ENCODE measurements at places on chromosomes 7 and 10.

DNA sequence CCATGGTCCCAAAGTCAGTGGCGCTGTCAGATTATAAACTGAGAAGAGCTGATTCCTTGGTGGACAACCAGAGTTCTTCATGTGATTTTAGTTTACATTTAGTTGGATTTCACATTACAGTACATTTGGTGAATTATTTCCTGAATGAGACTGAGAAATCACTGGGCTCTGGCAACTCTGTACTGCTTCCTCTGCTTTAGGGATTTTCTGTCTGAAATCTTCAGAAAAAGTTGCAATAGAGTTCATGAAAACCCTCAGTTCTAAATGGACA, 242.6 kb downstream of the BICC1 start:
- DNase-seq = no peak

DNA sequence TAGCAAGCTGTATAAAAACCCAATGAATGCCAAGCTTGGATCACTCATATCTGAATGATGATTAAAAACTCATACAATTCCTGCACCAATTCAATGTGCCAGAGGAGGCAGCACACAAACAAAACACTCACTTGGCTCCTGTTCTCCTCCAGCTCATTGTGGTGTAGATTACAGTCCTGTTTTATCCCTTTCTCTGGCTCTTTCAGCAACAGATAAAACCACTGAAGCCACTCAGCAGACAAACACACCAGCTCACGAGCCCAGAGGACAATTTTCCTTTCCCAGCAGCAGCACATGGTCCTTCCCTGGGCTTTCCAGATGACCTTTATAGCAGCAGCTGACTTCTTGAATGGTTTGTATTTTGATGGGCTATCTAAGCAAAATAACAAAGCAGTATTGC, 107.3 kb upstream of the STARD3NL start:
- no peak for DNase-seq

- no peak for DNase-seq
Measured at GRCh38 chr10:78212786-78213175, 179.1 kb downstream of the RPS24 start.

DNA sequence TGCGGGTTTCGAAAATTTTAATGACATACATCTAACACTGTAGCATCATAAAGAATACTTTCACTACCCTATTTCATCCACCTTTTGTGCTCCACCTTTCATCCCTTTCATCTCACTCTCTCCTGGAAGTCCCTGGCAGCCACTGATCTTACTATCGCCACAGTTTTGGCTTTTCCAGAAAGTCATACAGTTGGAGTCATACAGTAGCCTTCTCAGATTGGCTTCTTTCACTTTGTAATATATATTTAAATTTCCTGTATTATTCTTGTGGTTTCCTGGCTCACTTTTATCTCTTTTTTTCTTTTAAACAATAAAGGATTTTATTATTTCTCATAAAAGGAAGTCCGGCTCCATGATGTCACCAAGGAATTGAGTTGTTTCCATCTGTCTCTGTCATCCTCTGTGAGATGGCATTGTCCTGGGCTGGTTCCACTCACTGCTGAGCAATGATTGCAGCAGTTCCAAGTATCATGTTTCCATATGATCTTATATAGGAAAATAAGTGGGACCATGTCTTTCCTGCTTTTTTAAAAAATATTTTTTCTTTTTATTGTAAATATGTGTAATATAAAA, 626.3 kb downstream of the POM121L12 start:
- no peak for DNase-seq

DNA sequence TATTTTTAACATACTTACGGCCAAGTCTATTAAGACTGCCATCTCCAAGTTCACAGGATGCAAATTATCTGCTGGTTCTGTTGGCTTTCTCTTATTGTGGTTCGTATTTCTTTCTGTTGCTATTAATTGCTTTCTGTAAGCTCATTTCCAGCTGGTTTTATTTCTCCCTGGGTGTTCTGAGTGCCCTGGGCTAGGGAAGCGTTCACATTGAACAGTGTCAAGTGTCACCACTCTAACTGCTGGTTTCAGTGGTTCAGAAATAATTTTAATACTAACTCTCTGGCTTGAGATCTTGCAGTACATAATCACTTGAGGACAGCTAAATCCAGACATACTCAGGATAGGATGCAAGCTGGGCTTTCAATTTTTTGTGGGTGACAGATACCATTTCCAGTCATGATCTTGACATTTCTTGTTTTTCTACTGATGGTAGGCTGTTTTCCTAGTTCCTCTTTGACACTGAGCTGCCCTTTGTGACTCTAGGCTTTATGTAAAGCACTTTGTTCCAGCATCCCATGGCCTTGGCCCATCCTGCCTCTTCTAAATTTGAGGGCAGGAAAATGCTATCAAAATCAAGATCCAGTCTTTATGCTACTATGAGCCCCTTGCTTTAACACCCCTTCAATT, 117.6 kb downstream of the SNX13 start:
- no peak for DNase-seq

DNA sequence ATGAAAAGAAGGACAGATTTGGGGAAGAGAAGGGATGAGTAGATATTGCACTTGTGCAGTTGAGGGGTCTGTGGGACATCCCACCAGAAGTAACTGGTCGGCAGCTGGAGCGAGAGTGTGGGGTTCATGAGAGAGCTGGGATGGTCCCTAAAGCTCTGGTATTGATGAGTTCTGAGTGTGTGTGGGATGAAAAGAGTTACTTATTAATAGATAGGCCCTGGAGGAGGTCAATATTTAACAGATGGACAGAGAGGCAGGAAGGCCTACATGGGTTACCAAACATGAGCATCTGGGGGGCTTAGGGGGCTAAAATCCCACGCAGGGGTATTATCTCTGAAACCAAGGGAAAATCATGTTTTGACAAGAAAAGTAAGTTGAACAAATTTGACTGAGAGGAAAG, 95.7 kb upstream of the SFMBT2 start:
- DNase-seq = no peak

DNA sequence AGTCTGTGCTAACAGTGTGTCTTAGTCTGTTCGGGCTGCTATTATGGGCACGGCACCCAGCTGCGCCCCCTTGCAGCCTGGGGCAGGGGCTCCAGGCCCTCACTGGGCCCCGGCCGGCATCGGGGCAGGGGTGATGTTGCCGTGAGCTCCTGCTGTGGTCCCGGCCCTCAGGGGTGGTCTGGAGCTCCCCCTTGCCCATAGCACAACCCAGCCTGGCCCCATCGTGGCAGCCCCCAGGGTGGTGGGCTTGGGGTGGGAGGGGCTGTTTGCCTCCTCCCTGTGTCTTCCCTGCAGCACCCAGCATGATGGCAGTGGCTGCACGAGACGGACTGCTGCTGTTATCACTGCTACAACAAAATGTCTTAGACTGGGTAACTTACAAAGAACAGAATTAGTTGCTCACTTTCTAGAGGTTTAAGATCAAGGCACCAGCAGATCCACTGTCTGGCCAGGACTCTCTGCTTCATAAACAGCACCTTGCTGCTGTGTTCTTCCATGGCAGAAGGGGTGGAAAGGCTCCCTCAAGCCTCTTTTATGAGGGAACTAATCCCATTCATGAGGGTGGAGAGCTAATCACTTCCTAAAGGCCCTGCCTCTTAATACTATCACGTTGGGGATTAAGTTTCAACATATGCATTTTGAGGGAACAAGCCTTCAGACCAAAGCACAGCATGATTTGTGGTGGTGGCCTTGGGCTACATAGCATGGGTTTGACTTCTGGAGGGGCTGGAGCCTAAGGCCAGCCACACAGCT, 149.5 kb downstream of the SEC23IP start:
- no peak for DNase-seq

- no peak for DNase-seq
Measured at GRCh38 chr10:73134727-73135126, 24.5 kb downstream of the NUDT13 start.

- DNase-seq = no peak
Measured at GRCh38 chr7:125412890-125413665, 483.5 kb upstream of the POT1 start.

GRCh38 chr10:102815790-102816549, 21.2 kb downstream of the CYP17A1 start:
- DNase-seq = no peak

GRCh38 chr10:1440897-1441296, 296.4 kb downstream of the ADARB2 start:
- DNase-seq = no peak

- DNase-seq = peak; percentile 28
Measured at GRCh38 chr7:123916240-123916724, 8.8 kb upstream of the SPAM1 start.

GRCh38 chr10:7397049-7398035, 13.5 kb downstream of the SFMBT2 start:
- no peak for DNase-seq

GRCh38 chr10:11685787-11686218, 56.4 kb upstream of the ECHDC3 start:
- DNase-seq = peak; percentile 61

DNA sequence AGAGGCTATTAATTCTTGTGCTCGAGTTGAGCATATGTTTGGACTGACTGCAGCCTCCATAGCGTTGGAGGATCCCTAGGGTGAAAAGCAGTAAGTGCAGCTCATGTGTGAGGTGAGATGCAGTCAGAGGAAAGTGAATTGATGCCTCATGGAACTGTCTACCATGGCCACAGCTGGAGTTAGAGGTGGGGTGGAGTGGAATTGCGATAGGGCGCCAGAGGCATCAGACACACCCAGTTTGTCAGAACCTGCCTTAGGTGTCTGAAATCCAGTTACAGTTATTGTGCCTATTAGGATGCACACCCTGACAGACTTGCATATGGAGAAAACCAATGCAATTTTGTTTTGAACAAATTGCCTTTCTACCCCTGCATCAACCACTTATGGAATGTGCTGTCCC, 39.4 kb downstream of the ERLIN1 start:
- DNase-seq = no peak

DNA sequence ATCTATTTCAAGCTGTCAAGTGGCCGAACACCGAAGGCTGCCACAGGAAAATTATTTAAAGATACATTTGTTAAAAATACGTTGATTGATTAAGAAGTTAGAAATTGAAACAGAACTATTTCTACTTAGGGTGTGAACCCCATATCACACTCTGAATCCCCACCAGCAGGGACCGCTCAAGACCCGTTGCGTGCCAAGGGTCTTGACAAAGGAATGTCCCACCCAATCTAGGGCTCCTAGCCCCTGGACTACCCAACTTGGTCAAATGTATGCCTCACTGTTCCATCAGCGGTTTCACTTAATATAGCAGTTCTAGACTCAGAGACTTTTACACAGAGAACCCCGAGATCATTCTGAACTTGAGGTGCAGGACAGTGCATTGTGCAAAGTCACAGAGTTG, 11.6 kb upstream of the PFKFB3 start:
- DNase-seq = no peak

DNA sequence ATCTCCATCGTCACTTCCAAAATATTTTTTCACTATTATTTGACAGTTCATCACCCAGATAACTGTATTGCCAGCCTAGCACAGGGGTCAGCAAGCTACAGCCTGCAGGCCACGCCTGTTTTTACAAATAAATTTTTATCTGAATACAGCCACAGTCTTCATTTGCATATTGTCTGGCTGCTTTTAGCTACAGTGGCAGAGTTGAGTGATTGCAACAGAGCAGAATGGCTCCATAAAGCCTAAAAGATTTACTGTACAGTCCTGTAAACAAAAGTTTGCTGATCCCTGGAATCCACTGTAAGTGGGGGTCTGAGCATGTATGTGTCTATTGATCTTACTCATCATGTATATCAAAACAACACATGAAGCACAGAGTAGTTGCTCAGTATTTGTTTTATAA, 45.9 kb upstream of the GNAI1 start:
- DNase-seq = peak; percentile 11

GRCh38 chr7:43204081-43204480, 91.6 kb downstream of the HECW1 start:
- DNase-seq = no peak

GRCh38 chr7:44775383-44776107, 20.9 kb upstream of the PPIA start:
- DNase-seq = no peak

DNA sequence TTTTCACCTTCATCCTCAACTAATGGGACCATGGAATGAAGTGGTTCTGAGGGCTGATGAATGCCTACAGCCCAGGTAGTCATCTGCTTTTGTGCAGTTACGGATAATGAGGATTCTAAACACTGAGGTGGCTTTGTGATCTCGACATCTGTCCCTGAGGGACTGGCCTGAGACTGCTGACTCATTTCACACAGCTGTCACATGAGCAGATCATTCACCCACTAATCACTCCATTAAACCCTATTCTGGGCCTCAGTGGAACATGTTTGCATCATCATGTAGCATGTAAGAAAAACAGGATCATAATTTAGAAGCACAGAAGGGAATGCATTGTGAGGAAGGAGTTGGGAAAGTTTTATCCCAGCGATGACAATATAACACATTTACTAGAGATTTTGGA, 79.4 kb upstream of the FEZF1 start:
- no peak for DNase-seq

DNA sequence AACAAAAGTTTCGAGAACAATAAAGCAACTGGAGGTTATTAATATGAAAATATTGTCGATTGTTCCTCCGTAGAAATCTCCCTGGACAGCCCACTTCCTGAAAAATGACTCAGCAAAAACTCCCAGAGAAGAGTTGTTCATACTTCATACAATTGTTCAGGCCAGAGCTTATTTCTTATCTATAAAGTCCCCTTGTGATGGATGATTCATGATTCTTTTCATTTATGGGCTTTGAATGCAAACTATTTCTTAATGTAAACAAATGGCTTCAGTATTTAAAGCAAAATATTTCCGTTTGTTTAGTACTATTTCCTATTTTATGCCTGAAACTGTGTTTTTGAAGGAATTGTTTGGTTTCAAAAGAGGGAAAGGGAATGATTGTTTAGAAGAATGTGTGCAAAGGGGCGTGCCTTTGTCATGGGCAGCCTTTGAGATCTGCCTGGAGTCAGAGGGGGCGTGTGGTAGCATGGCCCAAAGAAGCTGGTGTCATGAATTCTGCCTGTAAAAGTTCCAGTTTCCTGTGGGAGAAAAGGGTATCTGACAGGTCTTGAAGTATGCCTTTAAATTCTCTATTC, 26.2 kb upstream of the EXOC6 start:
- peak; percentile 84 for DNase-seq

GRCh38 chr10:104819731-104820130, 178.6 kb downstream of the SORCS3 start:
- no peak for DNase-seq

GRCh38 chr7:108010377-108010776, 7.4 kb upstream of the LAMB1 start:
- DNase-seq = no peak

DNA sequence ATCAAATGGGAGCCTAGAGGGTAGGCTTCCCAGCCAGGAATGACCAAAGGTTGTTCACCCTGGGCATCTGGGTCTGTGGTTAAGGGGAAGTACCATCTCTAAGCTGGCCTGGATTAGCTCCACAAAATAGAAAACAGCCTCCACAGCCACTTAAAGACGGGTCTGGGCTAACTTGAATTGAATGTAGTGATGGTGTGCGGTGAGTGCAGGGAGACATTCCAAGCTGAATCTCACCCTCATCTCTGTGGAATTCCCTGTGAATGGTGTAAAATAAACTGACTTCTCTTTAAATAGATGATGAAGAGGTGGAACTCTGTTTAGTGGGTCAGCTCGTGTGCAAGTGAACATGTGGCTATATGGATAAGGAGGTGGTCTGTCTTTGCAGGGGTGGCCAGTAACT, 251.0 kb downstream of the DYNC1I1 start:
- no peak for DNase-seq

All from mammary epithelial cell (primary cell).